Hypothalamus (tissue), 51 donors: ENCODE measurements at places on chromosomes 5 and 9.

DNA sequence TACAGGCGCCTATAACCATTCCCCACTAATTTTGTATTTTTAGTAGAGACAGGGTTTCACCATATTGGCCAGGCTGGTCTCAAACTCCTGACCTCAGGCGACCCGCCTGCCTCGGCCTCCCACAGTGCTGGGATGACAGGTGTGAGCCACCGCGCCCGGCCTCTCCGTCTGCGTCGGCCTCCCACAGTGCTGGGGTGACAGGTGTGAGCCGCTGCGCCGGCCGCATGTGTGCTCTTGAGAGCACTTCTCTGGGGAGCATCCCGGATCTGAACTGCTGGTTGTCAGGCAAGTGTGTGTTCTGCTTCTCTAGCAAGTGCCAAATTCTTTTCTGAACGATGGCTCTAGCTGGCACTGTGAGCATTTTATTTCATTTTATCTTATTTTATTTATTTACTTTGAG, 3.7 kb upstream of the ENTPD2 start:
- DNase-seq, result no peak

- no peak for DNase-seq
These were observed 12.2 kb downstream of the DAB2IP start for GRCh38 chr9:121663591-121663990.

DNA sequence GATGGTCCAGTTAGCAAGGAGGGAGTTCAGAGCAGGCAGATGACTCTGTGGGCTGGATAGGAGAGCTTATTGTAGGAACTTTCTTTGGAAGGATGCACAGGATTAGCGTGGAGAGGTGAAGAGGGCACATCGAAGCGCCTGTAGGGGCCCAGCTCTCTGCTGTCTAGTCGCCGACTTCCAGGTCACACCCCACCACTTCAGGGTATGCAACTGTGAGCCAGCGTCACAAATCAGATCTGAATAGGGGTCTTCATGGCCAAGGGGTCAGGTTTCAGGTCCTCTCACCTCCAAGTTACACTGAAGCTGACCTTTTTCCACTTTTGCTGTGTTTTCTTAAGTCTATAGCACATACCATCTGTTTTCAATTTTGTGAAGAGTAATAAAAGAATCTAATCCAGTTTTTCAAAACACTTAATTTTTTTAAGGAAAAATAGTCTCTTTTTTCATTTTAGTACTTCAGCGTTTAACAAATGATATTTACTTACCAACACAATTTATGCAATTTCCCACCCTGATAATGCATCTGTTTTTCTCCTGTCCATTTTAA, 364.2 kb upstream of the CLINT1 start:
- DNase-seq, result no peak

DNA sequence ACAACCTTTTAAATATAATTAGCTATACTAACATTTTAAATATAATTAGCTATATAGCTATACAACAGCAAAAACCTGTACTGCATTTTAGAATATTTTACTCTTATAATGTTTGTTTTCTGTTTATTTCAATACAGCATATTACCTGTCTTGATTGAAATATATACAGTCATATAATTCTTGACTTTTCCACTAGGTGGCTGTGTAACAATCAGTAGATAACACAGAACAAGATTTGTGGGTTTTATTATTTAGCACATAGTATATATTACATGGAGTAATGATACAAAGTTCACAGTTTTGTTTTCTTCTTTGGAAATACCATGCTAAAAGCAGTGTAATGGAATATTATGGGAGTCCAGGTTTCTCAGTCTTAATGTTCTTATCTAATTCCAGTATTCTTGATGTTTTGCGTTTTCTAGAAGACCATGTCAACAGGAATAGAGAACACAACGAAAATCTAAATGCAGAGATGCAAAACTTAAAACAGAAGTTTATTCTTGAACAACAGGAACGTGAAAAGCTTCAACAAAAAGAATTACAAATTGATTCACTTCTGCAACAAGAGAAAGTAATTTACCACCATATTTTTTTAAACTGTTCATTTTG, 13.3 kb downstream of the HMMR start:
- DNase-seq, result no peak

DNA sequence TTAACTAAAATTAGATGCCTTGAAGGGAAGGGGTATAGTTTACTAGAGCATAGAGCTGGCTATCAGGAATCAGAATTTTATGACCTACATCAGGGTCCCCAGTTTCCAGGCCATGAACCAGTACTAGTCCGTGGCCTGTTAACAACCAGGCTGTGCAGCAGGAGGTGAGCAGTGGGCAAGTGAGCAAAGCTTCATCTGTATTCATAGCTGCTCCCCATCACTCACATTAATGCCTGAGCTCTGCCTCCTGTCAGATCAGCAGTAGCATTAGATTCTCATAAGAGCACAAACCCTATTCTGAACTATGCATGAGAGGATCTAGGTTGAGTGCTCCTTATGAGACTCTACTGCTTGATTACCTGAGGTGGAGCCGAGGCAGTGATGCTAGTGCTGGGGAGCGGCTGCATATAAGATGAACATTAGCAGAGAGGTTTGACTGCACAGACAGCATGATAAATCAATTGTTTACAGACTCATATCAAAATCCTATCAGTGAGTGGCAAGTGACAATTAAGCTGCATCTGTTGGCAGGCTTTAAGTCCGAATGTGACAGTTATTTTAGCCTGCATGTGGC, 44.6 kb downstream of the TAF11L14 start:
- DNase-seq, result no peak

- DNase-seq, result no peak
These were observed 38.2 kb downstream of the C5orf15 start for GRCh38 chr5:133930061-133930812.

DNA sequence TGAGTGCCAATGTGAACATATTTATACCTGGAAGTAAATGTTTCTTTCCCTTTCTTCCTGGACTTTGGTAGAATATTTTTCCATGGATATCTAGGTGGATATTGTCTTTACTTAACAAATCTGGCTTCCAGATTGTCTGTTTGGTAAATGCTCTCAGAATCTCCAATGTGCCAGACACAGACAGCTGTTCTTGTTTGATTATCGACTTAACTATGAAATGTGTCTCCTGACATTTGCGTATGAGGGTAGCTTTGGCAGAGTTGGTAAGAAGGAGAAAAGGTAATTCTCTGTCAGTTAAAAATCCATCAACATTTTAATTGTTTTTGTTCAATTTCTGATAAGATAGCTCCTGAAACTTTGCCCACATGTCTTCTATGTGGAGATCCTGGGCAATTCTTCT, 196.4 kb upstream of the NUDT12 start:
- DNase-seq, result no peak

GRCh38 chr9:85909390-85909789, 31.6 kb upstream of the NAA35 start:
- no peak for DNase-seq

GRCh38 chr5:10704949-10705621, 55.9 kb downstream of the DAP start:
- no peak for DNase-seq

DNA sequence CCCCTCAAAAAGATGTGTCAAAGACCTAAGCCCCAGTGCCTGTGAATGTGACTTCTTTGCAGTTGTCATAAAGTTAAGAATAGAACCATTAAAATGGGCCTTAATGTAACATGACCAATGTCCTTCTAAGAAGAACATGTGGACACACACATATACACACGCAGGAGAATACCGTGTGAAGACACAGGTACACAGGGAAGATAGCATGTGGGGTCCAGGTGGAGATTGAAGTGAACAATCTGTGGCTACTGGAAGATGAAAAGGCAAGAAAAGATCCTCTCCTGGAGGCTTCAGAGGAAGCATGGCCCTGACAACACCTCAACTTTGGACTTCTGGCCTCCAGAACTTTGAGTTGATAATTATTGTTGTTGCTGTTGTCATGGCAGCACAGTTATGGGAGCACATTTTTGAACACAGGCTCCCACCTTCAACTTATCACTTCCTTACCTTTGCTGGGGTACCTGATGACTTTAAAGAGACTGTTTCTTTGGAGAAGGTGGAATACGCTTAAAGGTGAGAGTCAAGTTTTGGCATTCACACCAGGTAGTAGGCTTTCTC, 123.5 kb upstream of the ADCY2 start:
- no peak for DNase-seq

DNA sequence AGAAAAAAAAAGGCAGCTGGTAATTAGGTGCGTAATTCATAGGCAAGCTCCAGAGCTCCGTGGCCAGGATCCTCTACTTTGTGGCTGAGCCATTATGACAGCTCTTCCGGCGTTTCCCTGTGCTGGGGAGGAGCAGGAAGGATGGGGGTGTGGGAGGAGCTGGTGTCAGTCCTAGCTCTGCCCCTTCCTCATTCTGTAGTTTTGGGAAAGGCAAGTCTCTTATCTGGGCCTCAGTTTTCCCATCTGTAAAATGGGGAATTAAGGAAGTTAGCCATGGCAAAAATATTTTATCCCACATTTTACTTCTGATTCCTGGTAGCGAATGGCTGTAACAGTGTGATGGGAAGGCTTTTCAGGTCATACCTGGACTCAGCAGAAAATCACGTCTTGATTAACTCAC, 81.1 kb downstream of the SEC61B start:
- no peak for DNase-seq
